ENCODE measurements at places on chromosomes 7 and 10.
A peak's percentile ranks its signal among the peaks of the same experiment; 100 is the strongest.

DNA sequence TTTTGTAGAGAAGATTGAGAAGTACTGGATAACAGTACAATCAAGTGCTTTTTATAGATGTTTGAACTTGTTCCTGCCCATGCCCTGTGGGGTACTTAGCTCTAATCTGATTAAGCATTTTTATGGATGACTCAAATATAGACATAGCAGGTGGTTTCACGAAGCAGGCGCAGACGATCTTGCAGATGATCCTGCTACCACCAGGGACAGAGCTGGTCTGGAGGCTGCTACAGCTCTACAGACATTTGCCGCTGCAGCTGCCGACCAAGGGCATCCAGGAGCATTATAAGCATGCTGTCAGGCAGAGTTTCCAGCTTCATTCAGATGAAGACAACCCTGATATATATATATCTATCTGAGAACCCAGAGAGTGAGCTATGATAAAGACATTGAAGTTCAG, 650.4 kb downstream of the NXPH1 start:
- DNase-seq, result no peak

DNA sequence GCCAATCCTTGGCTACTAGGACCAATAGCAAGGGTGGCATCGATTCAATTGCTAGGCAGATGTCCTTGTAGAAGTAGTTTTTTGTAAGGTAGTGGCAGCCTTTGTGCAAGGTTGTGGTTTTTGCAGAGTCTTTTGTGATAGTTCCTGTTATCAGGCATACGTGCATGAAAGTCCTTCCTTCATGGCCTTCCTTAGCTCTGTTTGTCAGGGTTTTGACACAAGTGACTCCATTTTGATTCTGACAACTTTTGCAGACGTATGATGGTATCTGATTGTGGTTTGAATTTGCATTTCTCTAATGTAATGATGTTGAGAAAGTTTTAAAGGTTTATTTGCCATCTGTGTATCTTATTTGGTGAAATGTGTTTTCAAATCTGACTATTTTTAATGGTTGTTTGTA, 71.8 kb upstream of the SYPL1 start:
- DNase-seq, result no peak

GRCh38 chr7:2313450-2314208, 612 bp downstream of the SNX8 start:
- DNase-seq, result peak; percentile 45

- no peak for DNase-seq
Measured at GRCh38 chr10:1377740-1378397, 321.7 kb downstream of the WDR37 start.

GRCh38 chr7:105822806-105823205, 53.6 kb downstream of the ATXN7L1 start:
- no peak for DNase-seq

All from AG08395 (cell line).